ENCODE measurements at places on chromosomes 6 and 20.

- DNase-seq = no peak
Observed at GRCh38 chr20:34562641-34563040, 4.1 kb downstream of the MAP1LC3A start.

DNA sequence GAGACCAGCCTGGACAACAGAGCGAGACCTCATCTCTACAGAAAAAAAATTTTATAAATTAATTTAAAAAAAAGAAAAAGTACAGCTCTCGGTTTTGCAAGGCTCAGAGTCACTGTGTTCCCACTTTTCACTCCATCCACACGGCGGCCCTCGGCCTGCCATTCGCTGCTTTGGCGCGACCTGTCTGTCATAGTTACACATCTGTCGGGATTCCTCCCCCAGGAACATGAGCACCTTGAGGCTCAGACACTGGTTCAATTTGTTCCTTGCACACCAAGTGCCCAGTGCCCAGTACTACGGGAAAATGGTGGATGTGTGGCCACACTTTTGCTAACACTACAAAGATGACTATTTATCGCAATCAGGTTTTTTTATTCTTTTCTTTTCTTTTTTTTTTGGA lies 8.4 kb downstream of the CTSZ start:
- no peak for DNase-seq

DNA sequence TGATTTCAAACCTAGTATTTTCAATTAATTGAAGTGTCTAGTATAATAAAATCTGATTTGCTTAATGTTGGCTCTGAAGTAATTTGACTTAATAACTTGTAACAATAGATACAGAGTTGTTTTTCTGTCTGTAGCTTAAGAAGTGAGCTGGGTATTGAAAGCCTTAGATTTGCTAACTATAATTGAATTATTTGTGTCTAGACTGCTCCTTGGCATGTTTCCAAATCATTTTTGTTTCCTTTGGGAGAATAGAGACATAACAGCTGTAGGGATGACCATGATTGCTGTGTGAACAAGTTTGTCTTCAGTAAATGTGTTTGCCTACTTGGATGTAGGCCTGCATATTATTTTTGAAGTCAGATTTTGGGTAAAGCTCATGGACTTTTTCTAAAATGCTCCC lies 115.4 kb downstream of the SCAF8 start:
- no peak for DNase-seq

GRCh38 chr20:4152696-4153235 lies 137.4 kb upstream of the RNF24 start:
- DNase-seq = no peak

GRCh38 chr6:5401845-5402738 lies 140.8 kb downstream of the FARS2 start:
- no peak for DNase-seq

GRCh38 chr6:168783720-168784119 lies 342.7 kb downstream of the SMOC2 start:
- DNase-seq = no peak

DNA sequence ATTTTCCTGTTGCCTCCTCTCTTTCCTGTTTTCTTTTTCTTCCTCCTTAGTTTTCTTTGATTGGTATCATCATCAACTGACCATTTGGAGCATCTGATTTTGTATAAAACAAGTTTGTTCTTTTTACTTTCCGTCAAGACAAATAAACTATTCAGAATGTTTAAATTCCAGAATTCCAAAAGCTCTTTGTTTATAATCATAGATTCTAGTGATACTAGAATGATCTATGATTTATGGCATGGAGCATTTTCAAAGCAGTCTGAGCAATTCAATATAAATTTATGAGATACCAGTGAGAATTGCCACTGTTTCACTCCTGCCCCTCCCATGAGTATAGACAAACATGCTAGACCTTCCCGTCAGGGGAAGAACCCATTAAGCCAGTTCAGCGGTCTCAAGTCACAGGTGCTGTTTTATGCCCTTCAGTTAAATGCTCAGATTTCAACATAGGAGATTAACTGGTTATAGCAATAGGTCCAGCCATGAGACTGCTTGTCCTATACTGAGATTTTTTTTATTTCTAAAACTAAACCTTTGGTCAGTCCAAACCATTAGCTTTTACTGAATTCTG lies 60.7 kb downstream of the GRIK2 start:
- no peak for DNase-seq

GRCh38 chr20:7775072-7775471 lies 165.2 kb downstream of the HAO1 start:
- DNase-seq = no peak

DNA sequence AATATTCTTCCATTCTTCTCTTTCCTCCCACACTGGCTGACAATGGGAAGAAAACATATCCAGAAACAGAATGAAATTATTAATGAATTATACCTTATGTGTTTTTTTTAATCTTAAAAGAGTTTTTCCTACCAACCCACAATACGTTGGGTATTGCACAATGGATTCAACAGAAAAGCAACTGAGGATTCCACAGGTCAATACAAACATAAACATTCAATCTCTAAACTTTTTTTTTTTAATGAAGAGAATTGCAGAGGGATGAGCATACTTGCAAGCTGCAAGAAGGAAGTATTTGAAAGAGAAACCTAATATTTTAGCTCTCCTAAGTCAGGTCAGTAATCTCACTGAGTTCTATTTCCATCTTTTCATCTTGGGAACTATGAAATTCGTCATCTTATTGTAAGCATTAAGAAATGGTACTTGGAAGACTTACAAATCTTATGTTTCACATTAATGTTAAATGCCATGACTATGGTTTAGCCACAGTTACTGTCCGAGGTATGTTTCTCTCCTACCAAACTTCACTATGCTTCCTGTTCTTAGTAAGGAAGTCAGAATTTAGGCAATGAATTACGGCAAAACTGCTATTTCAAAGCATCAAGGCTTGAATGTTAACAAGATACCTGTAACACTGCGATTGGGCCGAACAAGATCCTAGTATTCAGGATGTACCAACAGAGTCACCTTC lies 100.8 kb downstream of the HIVEP2 start:
- DNase-seq = no peak

DNA sequence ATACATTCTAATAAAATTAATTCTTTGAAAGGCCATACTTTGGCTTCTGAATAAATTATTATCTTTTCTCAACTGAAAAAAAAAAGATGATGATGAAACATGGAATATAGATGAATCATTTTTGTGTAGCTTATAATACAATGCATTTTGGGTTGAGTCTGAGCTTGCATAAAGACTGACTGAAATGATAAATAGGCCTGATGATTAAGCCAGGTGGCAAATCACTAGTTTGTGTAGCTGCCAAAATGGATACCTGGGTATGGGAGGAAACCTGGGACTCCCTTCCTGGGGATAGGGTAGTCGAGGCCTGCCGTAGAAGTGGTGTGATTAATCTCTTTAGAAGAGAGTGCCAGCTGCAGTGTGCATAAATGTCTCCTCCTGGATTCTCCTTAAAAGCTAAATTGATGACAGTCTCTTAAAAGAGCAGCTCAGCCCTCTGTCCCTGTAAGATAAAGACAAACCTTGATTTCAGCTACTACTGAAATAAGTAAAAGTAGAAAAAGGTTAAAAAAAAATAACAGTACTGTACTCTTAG lies 275.1 kb downstream of the GRIK2 start:
- DNase-seq = no peak

- no peak for DNase-seq
Observed at GRCh38 chr20:2451939-2452732, 18.5 kb downstream of the SNRPB start.

DNA sequence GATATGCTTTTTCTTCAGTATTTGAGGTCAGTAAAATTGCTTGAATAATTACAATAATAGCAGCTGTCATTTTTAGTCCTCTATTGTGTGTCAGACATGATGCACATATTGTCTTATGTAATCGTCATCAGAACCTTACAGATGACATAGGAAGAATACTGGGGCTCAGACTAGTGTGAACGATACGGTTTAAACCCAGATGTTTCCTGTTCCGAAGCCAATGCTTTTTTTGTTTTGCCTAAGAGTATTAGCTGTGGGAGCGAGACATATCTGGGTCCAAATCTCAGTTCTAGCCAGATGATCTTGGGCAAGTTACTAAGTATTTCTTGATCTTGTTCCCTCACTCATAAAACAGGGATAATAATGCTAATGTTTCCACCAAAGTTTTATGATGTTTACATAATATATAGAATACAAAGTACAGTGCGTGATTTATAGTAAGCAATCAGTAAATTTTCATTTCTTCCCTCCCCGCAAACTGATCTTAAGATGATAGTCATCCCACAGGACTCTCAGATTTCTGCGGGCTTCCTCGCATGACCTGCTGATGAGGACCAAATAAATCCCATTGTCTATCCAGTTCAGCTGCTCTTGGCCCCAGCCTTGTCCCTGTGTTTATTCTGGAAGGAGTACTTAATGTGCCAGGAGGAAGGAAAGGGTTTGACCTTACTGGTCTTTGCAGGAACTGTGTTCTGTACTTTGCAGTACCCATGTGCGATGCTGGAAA lies 98.2 kb downstream of the CAP2 start:
- DNase-seq = no peak

DNA sequence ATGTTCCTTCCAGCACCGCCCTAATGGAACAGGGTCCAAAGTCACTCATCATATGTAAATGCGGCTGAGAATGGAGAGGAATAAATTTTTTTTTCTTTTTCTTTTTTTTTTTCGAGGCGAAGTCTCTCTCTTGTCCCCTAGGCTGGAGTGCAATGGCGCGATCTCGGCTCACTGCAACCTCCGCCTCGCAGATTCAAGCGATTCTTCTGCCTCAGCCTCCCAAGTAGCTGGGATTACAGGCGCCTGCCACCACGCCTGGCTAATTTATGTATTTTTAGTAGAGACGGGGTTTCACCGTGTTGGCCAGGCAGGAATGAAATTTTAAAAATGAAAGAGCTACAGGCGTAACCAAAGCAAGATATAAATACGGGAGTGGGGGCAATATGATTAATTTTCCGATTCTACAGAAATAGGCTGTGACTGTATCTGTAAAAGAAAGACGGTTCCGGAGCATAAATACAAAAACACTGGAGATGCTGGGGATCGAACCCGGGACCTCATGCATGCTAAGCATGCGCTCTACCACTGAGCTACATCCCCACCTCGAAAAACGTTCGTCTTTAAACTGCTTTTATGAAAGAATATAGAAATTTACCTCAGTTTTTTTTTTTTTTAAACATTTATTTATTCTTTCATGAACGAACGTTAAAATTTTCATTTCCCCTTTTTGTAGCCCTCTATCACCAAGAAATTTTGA lies 132.2 kb downstream of the GPX5 start:
- no peak for DNase-seq

DNA sequence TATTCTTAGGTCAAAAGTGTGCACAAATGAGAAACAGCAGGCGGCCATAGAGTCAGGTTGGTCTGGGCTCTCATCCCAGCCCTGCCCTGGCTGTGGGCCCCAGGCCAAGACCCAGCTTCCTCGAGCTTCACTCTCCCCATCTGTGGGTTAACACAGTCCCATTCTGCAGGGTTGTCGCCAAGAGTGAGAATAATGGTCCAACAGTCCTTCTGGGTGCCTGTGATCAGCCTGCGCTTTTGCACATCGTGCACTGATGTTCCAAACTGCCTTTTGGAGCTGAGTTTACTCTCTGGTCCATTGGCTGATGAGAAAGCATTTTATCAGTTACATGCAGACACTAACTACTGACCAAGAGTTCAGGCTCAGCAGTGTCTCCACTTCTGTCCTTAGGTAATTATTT lies 82.6 kb downstream of the INSM1 start:
- DNase-seq = no peak

- no peak for DNase-seq
Observed at GRCh38 chr20:21681234-21681921, 24.1 kb upstream of the PAX1 start.

GRCh38 chr6:45255434-45255833 lies 72.7 kb upstream of the RUNX2 start:
- DNase-seq = no peak

- no peak for DNase-seq
Observed at GRCh38 chr20:25297141-25297905, 49.4 kb downstream of the PYGB start.

DNA sequence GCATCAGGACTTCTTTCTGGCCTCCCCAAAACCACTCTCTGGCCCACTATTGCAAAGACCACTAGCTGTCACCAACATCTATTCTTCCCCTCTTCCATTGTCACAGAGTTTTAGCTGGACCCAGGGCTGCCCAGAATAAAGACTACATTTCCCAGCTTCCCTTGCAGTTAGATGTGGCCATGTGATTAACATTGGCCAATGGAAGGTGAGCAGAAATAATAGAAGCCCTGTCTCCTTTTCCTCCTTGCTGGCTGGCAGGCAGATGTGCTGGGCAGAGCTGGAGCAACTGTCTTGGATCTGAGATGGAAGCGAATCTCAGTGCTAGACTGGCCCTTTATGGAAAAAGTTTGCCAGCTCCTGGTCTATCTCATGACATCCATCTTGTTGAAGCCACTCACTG lies 97.0 kb downstream of the KCNB1 start:
- DNase-seq = no peak

DNA sequence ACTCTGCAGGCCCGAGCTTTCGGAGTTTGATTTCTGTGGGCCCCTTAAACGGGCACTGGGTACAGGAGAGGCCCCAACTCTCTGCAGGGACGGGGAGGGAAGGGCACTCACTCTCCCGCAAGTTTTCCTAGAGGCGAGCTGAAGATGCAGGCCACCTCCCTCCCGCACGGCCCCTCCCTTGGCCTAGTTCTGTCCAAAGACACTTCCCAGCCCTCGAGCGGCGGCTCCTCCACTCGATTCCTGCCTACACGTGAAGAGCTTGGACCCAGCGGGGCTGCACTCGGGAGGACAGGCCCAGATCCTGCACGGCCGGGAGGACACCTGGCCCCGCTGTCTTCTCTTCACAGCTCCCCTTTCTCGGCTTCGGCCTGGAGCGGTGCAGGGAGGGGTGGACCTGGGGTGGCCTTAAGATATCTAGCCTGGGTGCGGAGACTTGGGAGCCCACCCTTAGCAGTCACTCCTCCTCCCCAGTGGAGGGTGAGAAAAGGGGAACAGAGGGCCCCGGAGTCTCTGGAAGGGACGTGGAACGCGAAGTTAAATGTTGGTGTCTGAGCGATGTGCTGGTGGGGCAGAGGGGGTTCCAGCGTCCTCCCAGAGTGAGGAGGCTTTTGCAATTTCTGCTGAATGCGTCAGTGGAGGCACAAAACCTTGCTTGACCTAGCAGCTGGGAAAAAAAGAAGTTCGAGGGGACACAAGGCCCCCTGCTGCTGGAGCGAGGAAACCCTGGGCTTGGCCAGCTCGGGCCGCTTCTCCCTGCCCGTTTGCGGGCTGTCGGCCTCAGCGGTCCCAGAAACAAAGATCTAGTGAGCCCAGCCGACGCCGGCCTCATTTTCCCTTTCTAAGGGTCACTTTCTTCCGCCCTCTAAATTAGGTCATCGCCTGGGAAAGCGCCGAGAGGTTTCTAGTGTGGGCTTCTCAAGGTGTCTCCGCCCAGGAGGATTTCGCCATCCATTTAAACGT lies 4.9 kb downstream of the OLIG3 start:
- no peak for DNase-seq

Measured in stimulated activated CD8-positive, alpha-beta memory T cell treated with anti-CD3 and anti-CD28 coated beads, Interleukin-7, amount 100 ng/mL, for 1 hour (primary cell).